Esophagus muscularis mucosa (tissue), 4 donors: ENCODE measurements at places on chromosomes 7 and 10.

DNA sequence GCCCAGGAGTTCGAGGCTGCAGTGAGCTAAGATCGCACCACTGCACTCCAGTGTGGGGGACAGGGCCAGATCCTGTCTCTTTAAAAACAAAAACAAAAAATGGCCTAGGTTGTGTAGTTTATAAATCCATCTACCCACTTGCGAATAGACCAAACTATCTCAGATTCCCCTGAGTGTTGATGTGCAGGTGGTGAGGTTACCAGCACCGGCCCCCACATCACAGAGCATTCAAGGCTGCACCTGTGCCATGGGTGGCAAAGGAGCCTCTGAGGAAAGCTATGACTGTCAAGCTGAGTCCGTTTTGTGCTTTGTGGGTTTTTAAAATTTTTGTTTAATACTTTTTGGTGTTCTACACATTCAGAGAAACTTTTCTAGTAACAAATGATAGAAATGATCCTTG lies 30.8 kb upstream of the CACUL1 start:
- no peak for DNase-seq

DNA sequence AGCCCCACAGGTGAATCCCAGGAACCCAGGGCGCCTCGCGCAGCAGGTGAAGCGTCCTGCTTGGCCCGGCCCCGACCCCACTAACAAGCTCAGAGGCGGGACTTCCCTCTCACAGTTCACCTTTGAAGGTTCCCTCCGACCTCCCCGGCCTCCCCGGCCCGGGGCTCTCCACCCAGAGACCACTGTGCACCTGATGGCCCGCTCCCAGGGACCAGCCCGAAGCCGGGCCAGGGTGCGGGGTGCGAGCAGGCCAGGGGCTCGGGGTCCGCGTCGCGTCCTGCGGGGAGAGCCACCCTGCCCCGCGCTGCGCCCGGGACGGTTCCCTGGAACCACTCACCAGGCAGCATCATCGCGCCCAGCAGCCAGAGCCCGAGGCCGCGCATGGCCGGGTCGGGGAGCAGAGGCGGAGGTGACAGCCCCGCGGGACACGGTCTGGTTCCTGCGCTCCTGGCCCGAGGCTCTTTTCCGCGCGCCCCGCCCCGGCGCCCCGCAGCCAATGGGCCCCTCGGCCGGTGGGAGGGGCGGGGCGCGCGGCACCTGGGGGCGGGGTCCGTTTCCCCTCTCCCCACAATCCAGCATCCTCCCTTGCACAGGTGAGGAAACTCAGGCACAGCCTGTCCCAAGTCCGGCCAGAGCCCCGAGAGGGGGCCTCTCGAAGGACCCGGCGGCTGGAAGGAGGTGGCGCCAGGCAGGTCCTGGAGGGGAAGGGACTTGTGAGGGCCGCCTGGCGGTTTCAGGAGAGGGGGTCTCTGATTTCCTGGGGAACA lies at the start of gene ADAM8:
Gene ADAM8 (minus strand): TSS at position 434 of the 767 bp plus-strand sequence. CDS start 51 bp downstream, at position 383.
- DNase-seq: no peak

DNA sequence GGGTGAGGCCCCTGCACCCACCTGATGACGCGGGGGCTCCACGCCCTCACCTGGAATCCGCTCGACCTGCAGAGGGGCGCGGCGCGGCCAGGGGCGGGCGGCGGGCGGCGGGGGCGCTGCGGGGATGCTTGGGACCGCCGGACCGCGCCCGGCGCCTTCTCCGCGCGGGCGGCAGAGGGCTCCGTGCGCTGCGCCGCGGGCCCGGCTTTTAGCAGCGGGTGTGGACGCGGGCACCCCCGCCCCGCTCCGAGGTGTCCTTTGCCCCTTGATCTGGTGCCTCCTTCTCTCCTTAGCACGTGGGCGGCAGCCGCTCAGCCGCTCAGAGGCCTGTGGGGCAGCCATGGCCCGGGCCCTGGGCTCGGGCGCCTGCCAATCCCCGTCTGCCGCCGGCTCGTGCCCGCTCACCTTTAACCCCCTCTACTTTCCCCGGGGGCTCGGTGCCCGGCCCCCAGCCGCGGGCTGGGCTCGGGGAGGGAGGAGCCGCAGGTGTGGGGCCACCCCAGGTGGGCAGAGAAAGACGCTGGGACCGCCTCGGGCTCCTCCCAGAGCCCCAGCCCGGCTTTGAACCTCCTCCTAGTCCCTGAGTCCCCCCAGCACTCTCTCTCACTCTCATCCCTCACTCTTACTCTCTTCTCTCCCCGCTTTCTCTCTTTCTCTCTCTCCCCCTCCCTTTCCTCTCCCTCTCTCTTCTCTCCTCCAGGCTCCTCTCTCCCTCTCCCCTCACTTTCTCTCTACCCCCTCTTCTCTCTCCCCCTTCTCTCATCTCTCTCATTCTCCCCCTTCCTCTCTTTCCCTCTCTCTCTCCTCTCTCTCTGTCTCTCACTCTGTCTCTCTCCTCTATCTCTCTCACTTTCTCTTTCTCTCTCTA lies 19.7 kb upstream of the VPS37D start:
- DNase-seq: no peak

DNA sequence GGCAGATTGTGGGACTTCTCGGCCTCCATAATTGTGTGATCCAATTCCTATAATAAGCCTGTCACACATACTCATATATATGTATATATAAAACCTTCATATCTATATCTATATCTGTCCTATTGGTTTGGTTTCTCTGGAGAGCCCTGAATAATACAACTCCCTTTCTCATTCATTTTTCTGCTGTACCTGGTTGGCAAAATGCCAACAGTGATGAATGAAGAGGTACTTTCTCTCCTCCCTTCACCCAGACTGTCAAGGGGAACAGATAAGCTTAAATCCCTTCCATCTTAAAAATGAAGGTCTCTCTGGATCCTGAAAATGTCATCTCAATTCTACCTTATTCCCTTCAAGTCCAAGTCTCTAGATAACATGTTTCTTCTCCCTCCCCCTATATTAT lies 60.3 kb upstream of the FOXP2 start:
- DNase-seq: no peak

DNA sequence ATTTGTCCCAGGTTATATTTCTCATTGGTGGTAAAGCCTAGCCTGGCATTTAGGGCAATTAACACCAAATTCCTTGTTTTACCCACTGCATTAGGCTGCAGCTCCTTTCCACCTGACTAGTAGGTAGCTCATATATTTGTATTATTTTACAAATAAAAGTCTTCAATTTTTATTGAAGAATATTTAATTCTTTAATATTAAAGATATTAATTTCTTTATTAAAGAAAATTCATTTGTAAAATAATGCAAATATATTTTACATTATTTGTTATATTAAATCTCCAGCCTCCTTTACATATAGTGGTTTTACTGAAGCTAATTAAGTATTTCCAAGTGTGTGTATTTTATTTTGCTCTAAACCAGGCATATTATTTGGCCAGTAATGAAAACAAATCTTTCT lies 361.2 kb downstream of the GPR158 start:
- DNase-seq: no peak

GRCh38 chr7:73638911-73639310 lies 14.6 kb upstream of the MLXIPL start:
- DNase-seq: no peak

- DNase-seq: no peak
Observed at GRCh38 chr7:297611-298374, 7.8 kb downstream of the FOXL3 start.

GRCh38 chr7:13198727-13199126 lies 511.3 kb downstream of the ARL4A start:
- no peak for DNase-seq

DNA sequence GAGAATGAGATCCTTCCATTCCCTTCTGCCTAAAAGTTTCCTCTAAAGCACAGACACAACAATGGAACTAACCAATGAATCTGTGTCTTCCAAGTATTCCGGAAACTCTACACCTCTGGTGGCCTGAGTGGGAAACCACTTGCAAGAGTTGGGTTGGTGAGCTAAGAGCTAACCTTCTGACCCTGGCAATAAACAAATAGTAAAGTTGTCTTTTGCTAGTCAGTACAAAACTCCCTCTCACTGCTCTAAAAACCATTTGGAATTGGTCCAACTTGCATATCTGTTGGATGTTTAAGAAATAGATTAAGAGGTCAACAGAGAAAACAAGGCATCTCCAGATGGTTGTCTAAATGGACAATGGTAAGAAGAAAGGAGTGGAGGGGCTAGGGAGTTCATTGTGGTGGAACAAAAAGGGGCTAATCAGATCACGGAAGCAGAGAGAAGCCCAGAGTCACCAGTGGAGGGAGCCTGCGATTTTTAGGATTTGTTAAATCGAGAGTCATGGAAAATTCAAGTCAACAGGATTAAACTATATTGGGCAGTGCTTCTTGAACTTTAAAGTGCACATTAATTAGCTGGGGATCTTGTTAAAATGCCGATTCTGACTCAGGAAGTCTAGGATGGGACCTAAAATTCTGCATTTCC lies 192.3 kb downstream of the EVX1 start:
- peak; percentile 57 for DNase-seq

GRCh38 chr10:35946556-35946955 lies 304.5 kb upstream of the FZD8 start:
- no peak for DNase-seq

GRCh38 chr7:70456719-70457118 lies 675.2 kb upstream of the GALNT17 start:
- DNase-seq: no peak

GRCh38 chr10:112852306-112852705 lies 97.7 kb upstream of the TCF7L2 start:
- DNase-seq: no peak

DNA sequence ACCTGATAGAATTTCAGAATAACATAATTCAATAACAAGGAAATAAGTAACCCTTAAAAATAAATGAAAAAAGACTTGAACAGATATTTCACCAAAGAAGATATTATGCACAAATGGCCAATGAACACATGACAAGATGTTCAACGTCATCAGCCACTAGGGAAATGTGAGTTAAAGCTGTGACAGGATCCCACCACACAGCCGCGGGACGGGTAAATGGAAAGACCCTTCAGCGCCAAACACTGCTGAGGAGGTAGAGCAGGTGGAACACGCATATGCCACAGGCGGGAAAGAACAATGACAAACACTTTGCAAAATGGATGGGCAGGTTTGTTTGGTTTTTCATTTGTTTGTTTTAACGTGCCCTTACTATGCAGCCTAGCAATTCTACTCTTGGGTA lies 86.1 kb upstream of the RNF32 start:
- no peak for DNase-seq

DNA sequence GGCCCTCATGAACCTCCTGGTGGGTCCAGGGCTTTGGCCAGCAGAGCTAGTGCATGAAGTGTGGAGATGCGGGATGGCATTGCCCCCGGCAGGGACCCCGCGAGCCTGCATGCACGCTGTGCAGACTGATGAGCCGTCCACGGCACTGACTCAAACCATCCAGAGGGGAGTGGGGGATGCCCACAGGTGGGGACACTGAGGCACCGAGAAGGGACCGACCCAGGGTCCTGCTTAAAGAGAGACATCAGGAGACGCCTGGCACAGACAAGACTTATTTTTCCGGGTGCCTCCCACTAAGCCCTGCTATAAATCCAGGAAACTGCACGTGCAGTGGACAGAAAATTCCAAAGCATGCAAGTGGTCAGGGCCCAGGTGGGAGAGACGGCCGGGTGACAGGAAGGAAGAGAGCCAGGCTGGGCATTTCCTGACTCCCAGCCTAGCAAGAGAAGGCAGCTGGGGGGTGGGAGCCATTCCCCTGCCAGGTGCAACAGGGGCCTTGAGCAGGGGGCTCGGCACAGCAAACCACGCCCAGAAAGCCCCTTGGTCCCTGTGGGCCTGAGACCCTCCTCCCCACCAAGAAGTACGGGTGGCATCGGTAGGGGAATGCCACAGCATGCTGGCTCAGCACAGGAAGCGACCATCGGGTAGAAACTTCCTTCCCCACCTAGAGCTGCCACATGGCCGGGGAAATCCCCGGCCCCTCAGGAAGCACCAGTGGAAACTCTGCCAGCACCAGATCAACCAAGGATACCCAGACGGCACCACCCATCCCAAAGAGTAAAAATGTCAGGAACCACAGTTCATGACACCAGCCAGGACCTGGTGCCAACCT lies 91.5 kb downstream of the FOXL3 start:
- no peak for DNase-seq

- DNase-seq: no peak
Observed at GRCh38 chr7:10472115-10472514, 501.6 kb upstream of the PHF14 start.

DNA sequence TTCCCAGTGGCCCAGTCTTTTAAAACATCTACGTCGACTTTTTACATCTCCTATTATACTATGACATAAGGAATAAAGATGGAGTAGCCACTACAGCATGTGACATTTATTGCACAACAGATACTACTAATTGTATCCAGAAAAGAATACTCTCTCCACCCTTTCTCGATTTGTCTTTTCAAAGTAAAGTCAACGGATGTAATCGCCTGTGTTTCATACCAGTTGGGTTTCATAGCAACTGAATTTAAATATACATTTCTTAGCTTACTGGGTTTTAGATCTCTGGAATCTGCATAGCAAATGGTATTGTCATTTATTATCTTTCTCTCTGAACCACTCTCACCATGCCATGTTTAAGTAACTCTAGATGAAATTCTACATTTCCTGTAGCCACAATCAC lies 86.4 kb upstream of the TRIL start:
- DNase-seq: no peak

GRCh38 chr7:149670288-149670687 lies 103.1 kb downstream of the ZNF467 start:
- no peak for DNase-seq

DNA sequence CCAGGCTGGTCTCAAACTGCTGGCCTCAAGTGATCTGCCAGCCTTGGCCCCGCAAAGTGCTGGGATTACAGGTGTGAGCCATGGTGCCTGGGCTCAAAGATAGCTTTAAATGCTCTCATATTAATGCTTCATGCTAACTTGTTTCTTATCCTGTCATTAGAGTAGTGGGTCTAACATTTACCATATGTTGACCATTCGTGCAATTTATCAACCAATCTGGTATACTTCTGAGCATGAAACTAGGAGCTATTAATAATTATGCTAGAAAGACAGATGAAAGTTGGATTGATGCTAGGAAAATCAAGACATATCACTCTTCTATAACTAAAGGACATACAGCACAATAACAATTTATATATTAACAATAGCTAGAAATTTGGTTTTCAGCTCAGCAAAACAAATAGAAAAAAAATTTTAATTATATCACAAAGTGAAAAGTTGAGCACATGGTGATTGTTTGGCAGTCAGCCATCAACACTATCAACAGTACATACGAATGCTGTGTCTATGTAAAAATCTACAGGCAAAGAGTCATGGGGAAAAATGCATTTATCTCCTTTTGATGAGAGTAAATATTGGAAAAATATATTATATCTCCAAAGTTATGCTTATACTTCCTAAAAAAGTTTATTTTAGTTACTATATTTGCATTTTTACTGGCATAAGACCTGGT lies 112.1 kb upstream of the ABCB5 start:
- no peak for DNase-seq

GRCh38 chr7:1345796-1346755 lies 113.2 kb downstream of the MICALL2 start:
- DNase-seq: no peak

GRCh38 chr7:157056957-157057902 lies 46.8 kb upstream of the MNX1 start:
- DNase-seq: no peak

GRCh38 chr7:106693677-106694353 lies 32.9 kb upstream of the CCDC71L start:
- DNase-seq: no peak
